ENCODE measurements at places on chromosomes 12 and 14. TPM values are rescaled to one million over a fixed set of nuclear protein-coding genes. Genes with fewer than 3 reads are reported as not detected.

Gene PELI2
- 6.8 TPM for total RNA-seq

Gene KRT84
- not detected for total RNA-seq

Gene TMEM63C
- total RNA-seq, result 1.8 TPM

Gene DPPA3
- not detected for total RNA-seq

Gene ZC2HC1C
- total RNA-seq, result 2.4 TPM

Gene PRKAB1
- total RNA-seq, result 36.4 TPM

Gene SPIC
- not detected for total RNA-seq

Gene KCNH3
- total RNA-seq, result 1.1 TPM

Gene HOXC6
- 3.9 TPM for total RNA-seq

Data from mesangial cell (primary cell).